ENCODE measurements at places on chromosomes 1 and 21.

GRCh38 chr1:107413951-107414350, 273.1 kb downstream of the NTNG1 start:
- no peak for DNase-seq

GRCh38 chr1:183147735-183148134, 38.3 kb upstream of the LAMC2 start:
- no peak for DNase-seq

DNA sequence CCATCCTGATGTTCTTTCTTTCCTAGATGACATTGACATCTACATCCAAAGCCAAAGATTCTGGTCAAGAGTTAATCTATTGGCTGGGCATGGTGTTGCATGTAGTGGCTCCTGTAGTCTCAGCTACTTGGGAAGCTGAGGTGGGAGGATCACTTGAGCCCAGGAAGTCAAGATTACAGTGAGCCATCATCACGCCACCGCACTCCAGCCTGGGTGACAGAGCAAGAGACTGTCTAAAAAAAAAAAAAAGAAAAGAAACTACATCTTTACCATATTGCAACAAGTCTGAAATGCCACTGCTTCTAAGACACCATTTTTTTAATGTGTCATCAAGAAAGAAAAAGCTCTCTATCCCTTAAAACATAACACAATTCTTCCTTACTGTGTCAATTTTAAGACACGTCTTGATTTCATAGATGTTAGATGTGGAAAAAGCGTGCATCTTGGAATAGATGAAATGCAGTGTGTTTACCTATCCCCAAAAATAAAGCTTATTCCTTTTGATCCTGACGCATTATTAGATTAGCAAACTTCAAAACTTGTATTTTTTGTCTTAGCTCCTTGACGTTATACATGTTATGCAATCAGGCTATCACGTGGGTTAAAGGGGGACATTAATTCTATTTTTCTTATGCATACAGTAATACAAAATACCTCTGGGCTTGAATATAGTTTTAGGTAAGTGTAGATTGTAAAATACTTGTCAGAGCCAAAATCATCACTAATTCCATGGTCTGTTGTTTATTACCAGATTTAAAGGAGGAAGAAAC, 46.3 kb downstream of the ELAPOR1 start:
- DNase-seq = no peak

DNA sequence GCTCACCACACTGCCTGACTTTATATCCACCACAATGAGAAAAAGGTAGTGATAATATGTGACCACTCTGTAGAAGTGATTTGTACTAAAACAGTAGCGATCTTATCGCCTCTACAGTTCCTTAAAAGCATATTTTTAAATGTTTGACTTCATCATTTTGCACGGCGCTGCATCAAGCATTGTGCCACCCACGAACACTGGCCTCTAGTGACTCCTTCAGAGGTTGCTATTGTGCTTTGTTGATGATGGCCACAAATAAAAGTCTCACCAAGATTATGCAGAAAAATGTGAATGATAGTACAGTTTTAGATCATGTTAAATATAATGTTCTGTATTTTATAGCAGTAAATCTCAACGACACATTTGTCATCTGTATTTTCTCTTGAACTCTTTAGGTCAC, 186.5 kb upstream of the NCAM2 start:
- DNase-seq = no peak

GRCh38 chr1:201347498-201348210, 29.8 kb downstream of the TNNT2 start:
- no peak for DNase-seq

- DNase-seq = no peak
Measured at GRCh38 chr21:41349126-41349525, 12.7 kb upstream of the MX2 start.

GRCh38 chr1:119084798-119085197, 55.7 kb downstream of the WARS2 start:
- no peak for DNase-seq

DNA sequence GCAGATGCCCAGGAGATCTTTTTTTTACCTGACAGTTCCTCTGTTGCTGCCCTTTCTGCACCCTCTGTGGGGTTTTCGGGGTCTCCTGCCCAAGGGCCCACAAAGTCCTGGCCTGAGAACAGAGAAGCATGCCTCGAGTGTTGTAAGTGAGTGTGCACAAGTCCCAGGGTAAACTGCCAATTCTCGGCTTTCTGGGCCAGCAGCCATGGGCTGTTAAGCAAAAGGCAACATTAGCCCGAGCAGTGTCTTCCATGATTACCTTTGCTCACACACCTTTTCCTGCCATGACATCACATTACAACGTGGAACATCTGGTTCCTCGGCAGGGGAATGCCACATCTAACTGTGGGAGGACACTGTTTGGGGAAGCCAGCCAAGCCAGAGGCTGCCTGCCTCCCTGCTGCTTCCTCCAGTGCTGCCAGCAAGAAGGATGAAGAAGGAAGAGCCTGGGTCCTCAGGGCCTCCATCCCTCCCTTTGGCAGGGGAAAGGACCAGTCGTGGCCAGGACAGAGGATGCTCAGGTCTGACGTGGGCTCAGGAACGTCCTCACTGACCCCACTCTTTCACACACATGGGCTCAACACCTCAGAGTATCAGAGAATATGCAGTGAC, 485.9 kb downstream of the OMA1 start:
- DNase-seq = no peak
